ENCODE measurements at places on chromosomes 12 and 14.

- no peaks in the 10 kb centered on the region for H3K27me3 ChIP-seq
- DNase-seq = no peak
- H3K27ac ChIP-seq = no peak overlapping the region
- H3K4me1 ChIP-seq = peaks cover 16% of the 10 kb centered on the region
- H3K36me3 ChIP-seq = peaks cover 46% of the 10 kb centered on the region
These were observed 84.6 kb downstream of the WNK1 start for GRCh38 chr12:836952-837351.

DNA sequence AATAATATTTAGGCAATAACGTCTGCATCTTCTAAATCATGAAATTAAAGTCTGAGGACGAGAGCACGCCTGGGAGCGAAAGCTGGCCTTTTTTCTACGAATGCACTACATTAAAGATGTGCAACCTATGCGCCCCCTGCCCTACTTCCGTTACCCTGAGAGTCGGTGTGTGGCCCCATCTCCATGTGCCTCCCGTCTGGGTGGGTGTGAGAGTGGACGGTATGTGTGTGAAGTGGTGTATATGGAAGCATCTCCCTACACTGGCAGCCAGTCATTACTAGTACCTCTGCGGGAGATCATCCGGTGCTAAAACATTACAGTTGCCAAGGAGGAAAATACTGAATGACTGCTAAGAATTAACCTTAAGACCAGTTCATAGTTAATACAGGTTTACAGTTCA, 19.3 kb downstream of the CKB start:
- no peaks in the 10 kb centered on the region for H3K4me1 ChIP-seq
- H3K4me3 ChIP-seq = no peak overlapping the region
- H3K27ac ChIP-seq = no peak overlapping the region
- DNase-seq = no peak
- peaks cover 44% of the 10 kb centered on the region for H3K36me3 ChIP-seq

GRCh38 chr14:95320955-95321600, 1.4 kb upstream of the CLMN start:
- no peak overlapping the region for H3K4me3 ChIP-seq
- H3K36me3 ChIP-seq = no peaks in the 10 kb centered on the region
- no peak for DNase-seq
- peaks cover 9% of the 10 kb centered on the region for H3K4me1 ChIP-seq
- peaks cover 37% of the 10 kb centered on the region for H3K27me3 ChIP-seq
- H3K27ac ChIP-seq = no peak overlapping the region

- peaks cover 38% of the 10 kb centered on the region for H3K36me3 ChIP-seq
- H3K27ac ChIP-seq = no peak overlapping the region
- H3K4me3 ChIP-seq = no peak overlapping the region
- H3K27me3 ChIP-seq = no peaks in the 10 kb centered on the region
- H3K4me1 ChIP-seq = no peaks in the 10 kb centered on the region
These were observed 57.3 kb downstream of the EP400 start for GRCh38 chr12:132007041-132007440.

GRCh38 chr14:68879841-68880575, 87.1 kb upstream of the ZFP36L1 start:
- H3K4me1 ChIP-seq = no peaks in the 10 kb centered on the region
- peaks cover 20% of the 10 kb centered on the region for H3K36me3 ChIP-seq
- no peaks in the 10 kb centered on the region for H3K27me3 ChIP-seq
- no peak overlapping the region for H3K4me3 ChIP-seq
- DNase-seq = no peak

GRCh38 chr12:89893972-89894706, 185.5 kb upstream of the ATP2B1 start:
- peaks cover 2% of the 10 kb centered on the region for H3K27me3 ChIP-seq
- H3K4me3 ChIP-seq = no peak overlapping the region
- H3K4me1 ChIP-seq = peaks cover 15% of the 10 kb centered on the region
- DNase-seq = no peak
- peaks cover 1% of the 10 kb centered on the region for H3K36me3 ChIP-seq

- H3K27ac ChIP-seq = peak overlapping the region; percentile 64
- peaks cover 8% of the 10 kb centered on the region for H3K36me3 ChIP-seq
- peaks cover 59% of the 10 kb centered on the region for H3K4me1 ChIP-seq
- H3K4me3 ChIP-seq = peak overlapping the region; percentile 85
- peaks cover 60% of the 10 kb centered on the region for H3K27me3 ChIP-seq
These were observed 9.6 kb downstream of the OR6S1 start for GRCh38 chr14:20631880-20632389.

DNA sequence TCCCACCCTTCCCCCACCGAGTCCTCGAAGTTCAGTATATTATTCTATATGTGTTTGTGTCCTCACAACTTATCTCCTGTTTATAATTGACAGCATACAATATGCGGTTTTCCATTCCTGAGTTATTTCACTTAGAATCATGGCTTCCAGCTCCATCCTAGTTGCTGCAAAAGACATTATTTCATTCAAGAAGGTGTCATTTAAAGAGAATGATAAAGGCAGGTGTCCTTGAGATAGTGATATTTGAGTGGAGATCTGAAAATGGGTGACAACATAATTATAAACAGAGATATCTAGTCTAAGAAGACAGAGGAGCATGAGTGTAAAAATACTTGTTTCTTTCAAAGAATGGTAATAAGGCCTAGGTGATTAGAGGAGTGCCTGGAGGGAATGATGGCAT, 876.8 kb downstream of the SLC6A15 start:
- no peaks in the 10 kb centered on the region for H3K27me3 ChIP-seq
- H3K4me3 ChIP-seq = no peak overlapping the region
- no peaks in the 10 kb centered on the region for H3K36me3 ChIP-seq
- no peaks in the 10 kb centered on the region for H3K4me1 ChIP-seq
- DNase-seq = no peak

- no peak for DNase-seq
- H3K4me1 ChIP-seq = peaks cover 1% of the 10 kb centered on the region
- H3K36me3 ChIP-seq = no peaks in the 10 kb centered on the region
- no peak overlapping the region for H3K27ac ChIP-seq
These were observed 35.3 kb downstream of the VWF start for GRCh38 chr12:6088921-6089747.

DNA sequence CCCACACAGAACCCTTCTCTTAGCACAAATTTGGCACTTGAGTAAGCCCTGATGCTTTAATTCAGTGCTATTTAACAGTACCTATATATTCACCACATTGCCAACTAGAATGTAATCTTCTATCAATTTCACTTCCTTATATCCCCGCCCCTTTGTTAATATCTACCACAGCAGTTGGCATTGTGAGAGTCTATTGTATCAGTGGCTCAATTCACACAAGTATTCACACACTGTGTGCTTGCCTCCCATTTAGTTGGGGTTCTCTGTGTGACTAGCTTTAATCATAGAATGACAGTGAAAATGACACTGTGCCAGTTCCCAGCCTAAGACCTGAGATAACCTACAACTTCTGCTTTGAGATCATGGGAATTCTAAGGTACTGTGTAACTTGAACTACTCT, 103.1 kb downstream of the SEC23A start:
- H3K4me1 ChIP-seq = no peaks in the 10 kb centered on the region
- no peak overlapping the region for H3K4me3 ChIP-seq
- no peak for DNase-seq
- no peak overlapping the region for H3K27ac ChIP-seq
- peaks cover 3% of the 10 kb centered on the region for H3K27me3 ChIP-seq

GRCh38 chr12:93989949-93990348, 158.4 kb upstream of the PLXNC1 start:
- H3K27me3 ChIP-seq = peaks cover 3% of the 10 kb centered on the region
- H3K4me3 ChIP-seq = no peak overlapping the region
- H3K36me3 ChIP-seq = no peaks in the 10 kb centered on the region
- no peak for DNase-seq
- no peaks in the 10 kb centered on the region for H3K4me1 ChIP-seq
- no peak overlapping the region for H3K27ac ChIP-seq

GRCh38 chr14:102407258-102407657, 44.5 kb downstream of the TECPR2 start:
- H3K27ac ChIP-seq = no peak overlapping the region
- peaks cover 20% of the 10 kb centered on the region for H3K36me3 ChIP-seq

DNA sequence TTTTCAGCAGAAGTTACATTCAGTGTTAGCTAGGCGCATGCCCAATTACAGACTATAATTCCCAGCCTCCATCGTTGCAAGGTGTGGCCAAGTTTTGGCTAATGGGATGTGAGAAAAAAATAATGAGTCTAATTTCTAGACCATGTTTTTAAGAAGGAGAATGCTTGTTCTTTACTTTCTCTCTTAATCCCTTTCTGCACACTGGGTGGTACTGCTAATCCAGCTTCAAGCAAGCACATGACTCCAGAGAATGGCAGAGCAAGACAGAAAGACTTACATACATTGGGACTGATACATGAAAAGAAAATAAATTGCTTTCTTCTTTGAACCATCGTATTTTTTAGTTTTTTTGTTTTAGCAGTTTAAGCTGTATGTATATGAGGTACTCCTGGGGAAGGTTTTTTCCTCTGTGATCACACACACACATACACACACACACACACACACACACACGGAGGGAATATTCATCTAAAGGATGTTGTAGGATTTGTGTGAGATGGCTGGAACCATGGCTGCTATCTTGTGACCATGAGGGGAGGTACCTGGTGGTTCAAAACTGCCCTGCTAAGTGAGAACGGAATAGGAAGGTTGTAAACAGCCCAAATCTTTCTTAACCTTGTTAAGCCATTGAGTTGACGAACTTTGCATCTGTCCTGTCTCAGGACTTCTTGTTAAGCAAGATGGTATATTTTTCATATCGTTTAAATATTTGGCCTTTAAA, 34.3 kb upstream of the LTA4H start:
- no peak overlapping the region for H3K4me3 ChIP-seq
- DNase-seq = no peak
- no peaks in the 10 kb centered on the region for H3K27me3 ChIP-seq
